ENCODE measurements at places on chromosomes 6 and 20.
A peak's percentile ranks its signal among the peaks of the same experiment; 100 is the strongest.

GRCh38 chr6:42293386-42293977, 75.8 kb upstream of the MRPS10 start:
- DNase-seq: peak; percentile 28

DNA sequence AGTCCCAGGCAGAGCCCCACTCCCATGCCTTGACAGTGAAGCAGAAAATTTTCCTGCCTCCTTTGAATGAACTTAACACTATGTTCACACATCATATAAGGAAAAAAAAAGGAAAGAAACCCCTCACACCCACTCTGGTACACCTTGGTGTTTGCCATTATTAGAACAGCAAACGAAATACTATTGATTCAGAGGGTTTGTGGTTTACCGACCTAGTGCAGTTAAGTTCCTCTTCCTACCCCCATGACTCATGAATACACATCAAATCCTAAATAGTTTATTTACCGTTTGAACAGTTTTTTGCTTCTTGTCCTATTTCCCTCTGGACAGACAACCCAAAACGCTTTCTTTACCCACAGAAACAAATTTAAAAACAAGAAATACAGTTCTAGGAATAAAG, 237.7 kb downstream of the FOXA2 start:
- DNase-seq: no peak

DNA sequence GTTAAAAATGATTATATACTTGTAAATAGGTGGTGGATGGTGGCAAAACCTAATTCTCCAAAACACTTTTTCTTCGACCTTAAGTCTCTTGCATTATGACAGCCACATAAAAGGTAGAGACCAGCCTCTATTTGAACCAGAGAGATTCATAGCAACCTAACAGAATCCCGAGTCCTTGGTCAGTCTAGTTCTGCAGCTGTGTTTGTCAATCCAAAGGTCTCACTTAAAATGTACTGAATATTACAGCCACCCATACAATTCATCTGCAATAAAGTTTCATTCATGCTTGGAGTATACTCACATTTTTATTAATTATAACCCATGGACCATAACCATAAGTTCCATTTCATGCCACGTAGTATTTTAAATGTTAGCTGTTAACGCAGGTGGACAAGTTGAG, 87.2 kb downstream of the EPM2A start:
- no peak for DNase-seq

- DNase-seq: no peak
These were observed 899.0 kb downstream of the TFAP2A start for GRCh38 chr6:9515633-9516606.

GRCh38 chr6:160263196-160263939, 4.7 kb upstream of the SLC22A2 start:
- no peak for DNase-seq

- DNase-seq: no peak
These were observed 56.1 kb upstream of the PNRC1 start for GRCh38 chr6:89024456-89024855.

DNA sequence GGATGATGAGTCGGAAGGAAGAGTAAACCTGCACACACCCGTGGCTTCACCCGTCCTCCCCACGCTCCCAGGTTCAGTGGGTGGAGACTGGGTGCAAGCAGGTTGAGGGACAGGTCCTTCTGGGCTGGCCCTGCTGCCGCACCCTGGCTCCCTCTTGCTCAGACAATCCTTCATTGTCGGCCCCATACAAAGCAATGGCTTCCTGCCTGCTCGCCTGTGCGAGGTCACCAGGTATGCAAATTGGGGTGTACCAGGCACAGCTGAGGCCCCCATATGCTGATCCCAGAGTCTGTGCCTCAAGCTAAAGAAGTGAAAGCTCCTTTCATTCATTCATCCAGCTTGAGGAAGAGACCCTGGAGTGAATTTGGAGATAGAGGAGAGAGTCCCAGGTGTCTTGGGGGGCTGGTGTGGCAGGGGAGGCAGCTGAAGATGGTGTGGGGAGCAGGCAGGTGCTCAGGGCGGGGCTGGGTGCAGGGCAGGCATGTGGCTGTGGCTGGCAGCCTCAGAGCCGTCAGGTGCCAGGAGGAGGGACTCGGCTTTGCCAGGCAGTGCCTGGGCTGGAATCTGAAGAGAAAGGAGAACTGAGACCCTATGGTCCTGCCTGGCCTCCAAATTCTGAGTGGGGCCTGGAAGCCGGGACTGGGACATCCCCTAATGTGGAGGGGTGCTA, 4.7 kb downstream of the SLCO4A1 start:
- no peak for DNase-seq

- no peak for DNase-seq
These were observed 62.4 kb downstream of the TTI1 start for GRCh38 chr20:37970856-37971245.

All from CD4-positive, alpha-beta T cell treated with Interleukin-10 for 1 hour (primary cell).